ENCODE measurements at places on chromosomes 6 and 20. TPM values are rescaled to one million over a fixed set of nuclear protein-coding genes. Genes with fewer than 3 reads are reported as not detected.

The CDYL gene
- total RNA-seq: 21.4 TPM

The RSPH4A gene
- 0.40 TPM for total RNA-seq

The NRSN1 gene
- total RNA-seq: not detected

The NKAPL gene
- 0.32 TPM for total RNA-seq

GRCh38 chr6:41427642-41428335 is 92.4 kb downstream of the NCR2 start:
- DNase-seq: no peak

DNA sequence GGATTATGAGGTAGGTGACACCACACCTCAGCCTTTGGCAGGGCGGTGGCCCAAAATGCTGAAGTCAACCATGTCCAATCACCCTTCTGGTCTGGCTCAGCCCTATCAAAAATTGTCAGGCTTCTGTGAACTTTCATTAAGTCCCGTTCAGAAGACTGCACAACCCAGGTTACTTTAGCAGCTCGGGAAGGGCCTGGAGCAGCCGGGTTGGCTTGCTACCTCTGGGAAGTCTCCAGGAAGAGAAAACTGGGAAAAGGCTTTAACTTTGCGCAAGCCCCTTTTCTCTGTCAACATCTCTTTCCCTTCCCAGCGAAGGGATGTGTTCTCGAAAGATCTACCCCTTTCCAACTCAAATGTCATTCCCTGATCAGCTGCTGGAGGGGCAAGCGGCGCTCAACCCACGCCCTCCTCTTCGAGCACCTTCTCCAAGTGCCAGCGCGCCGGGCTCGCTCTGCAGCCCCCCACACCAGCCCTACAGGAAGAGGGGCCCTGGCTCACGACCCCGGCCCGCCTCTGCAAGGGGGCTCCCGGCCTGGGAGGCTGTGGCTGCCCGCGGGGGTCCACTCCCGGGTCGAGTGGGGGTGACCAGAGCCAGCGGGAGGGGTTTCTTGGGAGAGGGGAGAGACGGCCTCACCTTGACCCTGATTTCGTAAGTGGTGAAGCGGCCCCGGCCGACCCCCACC is 573 bp downstream of the SNX3 start:
- DNase-seq: no peak

DNA sequence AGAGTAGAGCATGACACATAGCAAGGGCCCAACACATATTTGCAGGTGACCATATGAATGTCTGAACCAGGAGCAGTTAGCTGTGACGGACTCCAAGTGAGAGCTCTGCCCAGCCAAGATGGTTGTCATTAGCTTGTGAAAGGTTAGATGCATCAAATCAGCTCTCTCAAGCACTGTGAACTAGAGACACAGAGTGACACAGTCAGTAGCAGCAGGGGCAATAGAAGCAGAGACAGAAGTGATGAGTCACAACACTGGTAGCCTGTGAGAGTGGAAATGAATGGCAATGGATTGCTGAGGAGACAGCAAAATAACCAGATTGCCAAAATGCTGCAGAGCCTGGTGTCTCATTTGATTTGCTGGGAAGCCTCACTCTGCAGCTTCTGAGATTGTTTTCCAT is 558.9 kb downstream of the PKHD1 start:
- DNase-seq: no peak

GRCh38 chr20:62749851-62750445 is 41.3 kb downstream of the NTSR1 start:
- DNase-seq: no peak

DNA sequence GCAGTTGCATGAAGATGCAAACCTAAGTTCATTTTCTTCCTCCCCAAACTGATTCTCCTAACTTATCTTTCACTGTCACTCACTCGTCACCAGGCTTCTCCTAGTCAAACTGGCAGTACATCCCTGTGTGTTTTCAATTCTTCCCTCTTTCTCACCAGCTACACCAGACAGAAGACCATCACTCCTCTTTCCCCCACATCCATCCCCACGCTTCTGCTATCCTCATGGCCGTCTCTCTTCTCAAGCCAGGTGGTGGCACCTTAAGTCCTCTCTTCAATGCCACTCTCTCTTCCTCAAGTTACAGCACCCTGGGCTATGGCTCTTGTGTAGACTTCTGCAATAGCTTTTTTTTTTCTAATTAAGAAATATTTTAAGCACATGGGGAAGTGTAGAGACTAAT is 14.4 kb upstream of the TREM2 start:
- DNase-seq: no peak

Measured in activated T-cell treated with anti-CD3 and anti-CD28 coated beads, Interleukin-2, amount 50 U/mL, for 4 hours (primary cell).